ENCODE measurements at places on chromosomes 2 and 18.

DNA sequence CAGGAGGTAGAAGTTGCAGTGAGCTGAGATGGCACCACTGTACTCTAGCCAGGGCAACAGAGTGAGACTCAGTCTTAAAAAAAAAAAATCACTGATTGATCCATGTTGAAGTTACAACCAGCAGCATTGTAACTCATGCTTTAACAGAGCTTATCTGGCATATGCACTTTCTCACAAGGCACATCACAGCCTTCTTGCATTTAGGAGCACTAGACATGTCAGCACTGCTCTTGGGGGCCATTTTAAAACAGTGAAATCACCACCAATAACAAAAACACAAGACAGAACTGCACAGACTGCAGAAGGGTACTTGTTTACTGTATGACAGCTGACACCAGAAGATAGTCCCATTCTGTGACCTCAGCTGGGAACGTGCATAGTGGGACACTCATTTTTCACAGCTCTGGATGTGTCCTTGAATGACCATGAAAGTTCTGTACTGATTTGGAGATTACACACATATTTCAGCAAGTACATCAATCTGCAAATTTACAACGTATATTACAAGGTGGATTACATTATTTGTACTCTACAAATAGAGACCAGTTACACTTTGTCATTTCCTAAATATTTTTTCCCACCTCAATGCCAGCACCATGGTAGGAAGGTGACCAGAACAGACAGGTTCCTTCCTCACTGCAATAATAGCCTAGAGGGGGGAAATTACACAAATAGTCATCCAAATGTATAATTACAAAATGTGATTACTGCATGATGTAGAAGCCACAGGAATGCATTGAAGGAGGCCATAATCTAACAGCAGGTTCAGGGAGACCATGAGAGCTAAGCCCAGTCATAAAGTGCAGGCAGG lies 35.1 kb downstream of the CCBE1 start:
- no peak for DNase-seq

GRCh38 chr2:241148239-241148638 lies 1.0 kb downstream of the PASK start:
- peak; percentile 6 for DNase-seq

DNA sequence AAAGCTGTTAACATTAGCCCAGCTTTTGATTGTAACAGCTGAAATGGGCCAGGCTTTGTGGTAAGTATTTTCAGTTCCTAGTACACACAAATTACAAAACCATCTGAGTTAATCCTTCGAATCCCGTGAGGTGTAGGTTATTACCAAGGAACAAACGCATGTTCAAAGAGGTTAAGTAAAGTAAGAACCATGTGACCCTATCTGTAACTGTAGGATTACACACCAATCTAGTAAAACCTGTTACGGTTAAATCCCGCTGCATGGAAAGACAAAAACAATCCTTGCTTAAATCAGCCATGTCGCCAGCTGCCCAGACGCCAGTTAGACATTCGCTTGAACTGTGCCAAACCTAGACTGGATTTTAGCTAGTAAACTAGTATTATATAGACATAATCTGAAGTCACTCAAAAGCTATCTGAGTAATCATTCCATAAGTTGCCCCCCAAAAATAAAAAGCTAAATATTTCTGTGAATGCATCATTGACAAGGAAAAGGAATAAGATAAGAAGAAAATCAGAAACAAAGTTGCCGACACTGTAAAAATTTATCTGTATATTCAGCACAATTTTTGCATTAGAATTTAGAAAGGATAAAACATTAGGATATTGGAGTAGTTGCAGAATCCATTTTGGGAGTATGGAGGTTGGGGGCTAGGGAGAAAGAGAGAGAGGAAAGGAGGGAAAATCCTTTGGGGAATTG lies 638.0 kb downstream of the CNTNAP5 start:
- DNase-seq: no peak

DNA sequence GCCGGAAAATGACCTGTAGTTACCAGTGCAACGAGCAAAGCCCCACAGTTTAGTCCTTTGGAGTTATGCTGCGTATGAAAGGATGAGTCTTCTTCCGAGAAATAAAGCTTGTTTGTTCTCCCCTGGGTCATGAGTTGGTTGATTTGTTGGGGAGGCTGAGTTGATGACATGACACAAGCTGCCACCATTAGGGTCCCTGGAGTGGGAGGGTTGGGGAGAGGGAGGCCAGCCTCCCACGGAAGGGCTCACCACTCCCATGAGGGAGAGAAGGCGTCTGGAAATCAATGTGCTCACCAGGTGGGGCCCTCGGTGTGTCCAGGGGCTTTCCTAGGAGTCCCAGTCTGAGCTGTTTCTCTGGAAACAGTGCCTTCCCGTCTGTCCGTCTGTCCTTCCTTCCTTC lies 7.4 kb upstream of the DGKD start:
- DNase-seq: no peak

DNA sequence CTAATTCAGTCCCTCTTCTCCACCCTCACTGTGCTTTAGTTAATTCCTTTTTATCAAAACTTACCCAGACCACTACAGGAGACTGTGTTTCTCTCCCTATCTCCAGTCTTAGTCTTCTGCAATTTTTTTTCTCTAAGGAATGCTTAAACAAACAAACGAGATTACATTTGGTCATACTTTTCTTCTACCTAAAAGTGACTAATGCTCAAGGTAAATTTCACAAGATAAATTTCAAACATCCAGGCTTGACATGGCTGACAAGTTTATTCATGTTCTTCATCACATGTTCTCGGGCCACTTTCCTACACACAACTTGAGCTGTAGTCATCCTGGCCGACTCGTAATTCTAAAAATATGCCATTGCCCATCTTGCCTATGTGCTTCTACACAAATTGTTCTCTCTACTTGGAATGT lies 23.2 kb upstream of the ACSL3 start:
- DNase-seq: no peak

- no peak for DNase-seq
These were observed 83.5 kb downstream of the ZNF804A start for GRCh38 chr2:184681642-184682321.

DNA sequence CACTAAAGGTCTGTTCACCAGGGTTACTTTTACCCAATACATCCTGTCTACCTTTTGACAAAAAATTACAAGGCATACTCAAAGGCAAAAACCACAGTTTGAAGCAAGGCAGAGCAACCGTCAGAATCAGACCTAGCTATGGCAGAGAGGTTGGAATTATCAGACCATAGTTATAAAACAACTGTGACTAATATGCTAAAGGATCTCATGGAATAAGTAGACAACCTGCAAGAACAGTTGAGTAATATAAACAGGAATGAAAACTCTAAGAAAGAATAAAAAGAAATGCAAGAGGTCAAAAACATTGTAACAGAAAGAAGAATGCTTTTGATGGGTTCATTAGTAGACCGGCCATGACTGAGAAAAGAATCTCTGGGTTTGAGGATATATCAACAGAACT lies 318.8 kb upstream of the KCNH7 start:
- no peak for DNase-seq

DNA sequence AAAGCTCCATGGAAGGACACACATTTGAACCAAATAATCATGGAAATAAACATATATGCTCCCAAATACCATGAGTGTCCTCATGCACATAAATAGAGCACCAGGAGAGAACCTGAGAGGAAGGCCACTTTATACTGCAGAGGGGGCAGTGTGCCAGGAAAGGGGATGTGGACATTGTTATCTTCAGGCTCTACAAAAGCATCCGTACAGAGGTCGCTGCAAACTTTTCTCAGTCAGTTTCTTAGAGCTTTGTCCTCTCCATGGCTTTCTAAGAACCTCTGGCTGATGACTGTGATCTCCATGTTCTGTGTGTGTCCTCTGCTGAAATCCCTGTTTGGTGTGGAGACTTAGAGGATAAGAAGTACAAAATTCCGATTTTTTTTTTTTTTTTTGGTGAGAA lies 515.7 kb downstream of the CNTNAP5 start:
- DNase-seq: no peak

DNA sequence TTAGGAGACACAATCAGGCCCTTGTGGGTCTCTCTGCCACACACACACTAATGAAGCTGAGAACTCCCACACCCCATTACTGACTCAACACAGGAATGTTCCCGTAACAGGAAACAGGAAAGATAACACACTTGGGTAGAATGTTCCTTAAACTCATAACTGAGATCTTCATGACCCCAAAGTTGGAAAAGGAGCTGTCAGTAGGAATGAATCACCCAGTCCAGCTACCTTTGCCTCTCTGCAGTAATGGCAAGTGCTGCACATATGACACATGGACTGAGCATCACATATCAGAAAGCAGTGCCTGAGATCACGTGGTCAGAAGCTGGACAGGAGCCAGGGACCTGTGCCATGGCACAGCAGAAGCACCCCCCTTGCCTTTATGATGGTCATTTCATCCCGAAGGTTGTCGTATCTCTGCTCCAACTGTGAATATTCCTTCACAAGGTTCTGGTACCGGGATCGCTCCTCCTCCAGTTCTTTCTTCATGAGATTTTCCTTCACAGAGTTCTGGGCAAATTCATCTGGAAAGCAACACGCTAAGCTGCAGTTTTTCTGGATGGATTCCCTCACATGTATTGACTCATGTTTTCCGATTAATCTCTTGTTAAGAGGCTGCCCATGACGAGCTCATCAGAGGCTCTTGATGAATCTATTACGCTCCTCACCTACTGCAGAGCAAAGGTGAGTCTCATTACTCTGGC lies 65.4 kb upstream of the ACAA2 start:
- no peak for DNase-seq

GRCh38 chr2:216621292-216621691 lies 11.9 kb upstream of the IGFBP2 start:
- DNase-seq: no peak

GRCh38 chr2:26711457-26712161 lies 19.1 kb downstream of the KCNK3 start:
- no peak for DNase-seq

GRCh38 chr2:95552911-95553310 lies 38.9 kb upstream of the TRIM43 start:
- no peak for DNase-seq

GRCh38 chr18:69889009-69889408 lies 58.7 kb downstream of the CD226 start:
- no peak for DNase-seq

DNA sequence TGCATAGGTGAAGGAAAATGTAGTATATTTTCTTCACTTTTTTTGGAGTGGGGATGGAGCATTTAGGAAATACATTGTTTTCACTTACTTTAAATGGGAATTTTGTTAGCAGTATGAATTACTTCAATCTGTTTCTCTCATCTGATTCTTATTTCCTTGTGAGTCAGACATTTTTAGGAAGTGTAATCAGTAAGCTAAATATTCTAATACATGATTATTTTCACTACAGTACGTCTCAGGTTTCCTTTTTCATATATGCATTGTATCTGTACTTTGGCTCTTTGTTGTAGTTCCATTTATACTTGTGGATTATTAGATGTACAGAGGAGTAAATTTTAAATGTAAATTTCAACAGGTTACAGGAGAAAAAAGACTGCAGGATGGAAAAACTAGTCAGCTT lies 27.9 kb downstream of the GPD2 start:
- DNase-seq: no peak

DNA sequence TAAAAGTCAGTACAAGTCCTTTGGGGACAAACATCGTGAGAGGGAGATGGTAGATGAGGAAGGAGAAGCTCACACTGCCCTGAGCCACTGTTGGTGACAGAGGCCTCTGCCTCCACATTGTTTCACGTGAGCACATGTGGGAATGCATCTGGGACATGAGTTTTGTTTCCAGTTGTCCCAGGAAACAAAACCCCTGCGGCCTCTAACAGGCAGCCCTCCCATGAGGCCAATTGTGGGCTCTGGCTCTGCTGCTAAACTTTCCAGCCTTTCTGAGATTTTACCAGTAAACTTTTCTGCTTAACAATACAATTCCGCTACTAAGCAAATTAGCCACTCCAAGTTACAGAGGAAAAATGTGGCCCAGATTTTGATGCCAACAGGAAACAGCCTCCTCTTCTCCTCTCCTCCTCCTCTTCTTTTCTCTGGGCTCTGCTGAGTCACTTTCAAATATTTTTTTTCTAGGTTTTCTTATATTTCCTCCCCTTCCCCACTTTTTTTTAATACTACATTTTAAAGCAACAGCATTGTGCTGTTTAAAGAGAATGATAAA lies 23.4 kb upstream of the LRRC30 start:
- no peak for DNase-seq

DNA sequence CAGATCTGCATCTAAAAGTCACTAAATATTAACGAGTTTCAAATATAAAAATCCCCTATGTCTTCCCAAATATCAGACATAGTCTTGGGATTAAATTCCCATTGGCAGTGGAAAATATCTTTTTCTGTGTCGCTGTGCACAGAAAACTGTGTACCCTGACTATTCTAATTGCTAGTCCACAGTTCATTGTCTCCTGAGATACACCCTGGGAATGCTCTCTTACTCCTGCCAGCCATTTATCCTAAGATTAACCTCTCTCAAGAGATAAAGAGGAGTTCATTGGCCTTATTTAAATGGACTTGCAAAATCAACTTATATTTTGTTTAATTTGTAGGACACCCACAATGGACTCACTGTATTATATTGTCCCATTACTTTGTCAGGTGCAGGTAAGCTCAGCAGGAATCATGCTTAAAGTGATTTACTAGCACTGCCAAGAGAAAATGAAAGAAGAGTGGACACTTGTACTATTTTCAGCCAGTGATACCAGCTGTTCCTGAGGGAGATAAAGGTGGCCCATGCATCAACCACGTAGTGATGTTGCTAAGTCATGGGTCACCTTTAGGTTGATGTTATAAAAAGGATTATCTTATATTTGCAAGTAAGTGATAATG lies 553.8 kb downstream of the PIK3C3 start:
- no peak for DNase-seq

GRCh38 chr2:197284956-197285355 lies 25.6 kb downstream of the ANKRD44 start:
- DNase-seq: no peak

DNA sequence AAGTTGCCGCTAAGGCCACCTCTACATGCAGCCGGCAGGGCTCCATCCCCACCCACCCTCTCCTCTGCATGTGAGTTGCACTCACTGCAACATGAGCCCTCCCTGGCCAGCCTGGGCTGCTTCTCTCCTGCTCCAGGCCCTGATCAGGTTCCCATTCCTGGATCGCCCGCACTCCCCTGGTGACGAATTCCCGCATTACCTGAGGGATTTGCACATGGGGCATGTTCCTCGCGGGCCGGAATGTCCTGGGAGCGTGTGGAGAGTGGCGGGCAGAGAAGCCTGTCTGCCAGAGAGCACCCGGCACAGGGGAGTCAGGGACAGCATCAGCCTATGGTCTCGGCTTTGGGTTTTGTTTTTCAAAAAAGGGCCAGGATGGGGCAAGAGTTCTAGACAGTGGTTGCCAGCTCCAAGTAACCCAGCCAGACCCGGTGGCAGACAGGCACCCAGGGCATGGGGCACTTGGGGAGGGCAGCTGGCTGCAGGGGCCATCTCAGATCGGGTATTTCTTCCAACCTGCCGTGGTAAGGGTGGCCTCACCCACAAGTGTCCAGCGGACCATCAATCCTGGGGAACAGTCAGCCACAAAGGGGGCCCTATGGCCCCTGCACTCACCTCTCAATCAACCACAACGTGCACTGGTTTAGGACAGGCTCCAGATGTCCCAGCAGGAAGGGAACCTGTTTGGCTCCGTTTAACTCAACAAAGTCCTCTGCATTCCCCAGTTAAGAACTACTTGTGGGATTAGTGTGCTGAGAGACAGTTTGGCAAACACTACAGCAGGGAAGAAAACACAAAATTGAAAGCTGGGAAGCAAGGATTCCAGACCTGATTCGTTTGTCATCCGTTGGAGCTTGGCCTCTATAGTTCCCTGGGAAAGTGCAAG lies 187.7 kb downstream of the SMAD7 start:
- no peak for DNase-seq

Data from hematopoietic multipotent progenitor cell treated with erythropoietin and hydrocortisone succinate and interleukin-3 and kit ligand, for 15 days (in vitro differentiated cells).